ENCODE measurements at places on chromosomes 12 and 14.

- DNase-seq = no peak
These were observed 43.7 kb downstream of the HELB start for GRCh38 chr12:66345956-66346355.

DNA sequence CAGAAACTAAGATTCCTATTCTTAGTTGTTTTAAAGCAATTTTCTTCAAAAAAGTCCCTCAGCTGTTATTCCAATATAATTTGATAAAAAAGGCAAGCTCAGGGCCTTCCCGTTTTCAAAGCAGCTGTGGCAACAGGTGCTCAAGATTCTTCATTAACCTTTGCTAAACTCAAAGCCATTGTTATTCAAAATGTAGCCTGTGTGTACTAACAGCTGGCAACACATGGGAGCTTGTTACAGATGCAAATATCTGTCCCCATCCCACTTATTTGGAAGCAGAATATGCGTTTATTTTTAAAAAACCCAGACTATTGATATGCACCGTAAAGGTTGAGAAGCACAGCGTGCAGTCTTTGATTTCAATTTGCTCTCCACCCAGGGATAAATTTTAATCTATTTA is 210.4 kb upstream of the SYT10 start:
- no peak for DNase-seq

- no peak for DNase-seq
These were observed 1400.0 kb upstream of the FLRT2 start for GRCh38 chr14:84129941-84130340.

DNA sequence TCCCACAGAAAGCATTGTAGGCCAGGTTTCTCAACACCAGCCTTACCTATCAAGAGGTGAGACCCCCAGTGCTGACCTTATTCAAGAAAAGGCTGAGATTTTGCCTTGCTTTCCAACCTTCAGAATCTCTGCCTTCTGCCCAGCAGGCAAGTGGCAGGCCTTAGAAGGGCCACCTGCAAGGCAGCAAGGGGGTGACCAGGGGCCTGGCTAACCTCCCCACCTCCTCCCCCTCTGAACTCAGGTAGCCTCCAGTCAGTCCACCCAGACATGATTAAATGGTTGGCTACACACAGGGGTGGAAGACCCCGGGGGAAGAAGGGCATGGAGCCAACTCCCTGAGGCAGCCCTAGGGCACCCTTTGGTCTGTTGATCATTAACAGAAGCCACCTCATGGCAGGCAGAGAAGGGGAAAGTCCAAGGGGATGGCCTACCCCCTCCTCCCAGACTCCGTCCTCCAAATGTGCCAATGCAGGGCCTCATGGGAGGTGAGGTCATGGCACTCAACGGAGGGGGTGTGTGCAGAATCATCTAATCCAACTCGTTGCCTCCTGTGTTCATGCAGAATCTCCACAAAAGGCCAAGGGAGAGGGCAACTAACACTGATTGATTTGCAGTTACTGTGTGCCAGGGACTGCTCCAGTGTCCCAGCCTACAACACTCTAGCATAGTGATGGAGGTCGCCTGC is 8.5 kb downstream of the ZFP36L1 start:
- DNase-seq = peak; percentile 74

DNA sequence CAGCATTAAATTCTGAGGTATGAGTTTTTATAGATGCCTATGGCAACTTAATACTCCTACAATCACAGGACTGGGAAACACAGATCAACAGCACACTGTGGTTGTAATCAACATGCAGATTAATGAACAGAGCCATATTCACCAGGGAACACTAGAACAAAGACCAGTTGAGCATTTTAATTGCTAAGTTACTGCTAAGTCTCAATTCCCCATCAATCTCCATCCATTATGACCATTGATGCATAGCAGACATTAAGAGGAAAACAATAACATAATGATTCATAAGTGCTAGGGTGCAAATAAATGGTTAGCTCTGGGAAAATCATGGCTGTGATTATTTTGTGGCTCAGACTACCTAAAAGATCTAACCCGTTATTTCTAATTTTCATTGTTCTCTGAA is 505.6 kb downstream of the TRHDE start:
- DNase-seq = no peak

- DNase-seq = no peak
These were observed 49.9 kb upstream of the OR4E1 start for GRCh38 chr14:21723431-21724045.

GRCh38 chr12:57300961-57301584 is 50.1 kb upstream of the STAC3 start:
- no peak for DNase-seq

DNA sequence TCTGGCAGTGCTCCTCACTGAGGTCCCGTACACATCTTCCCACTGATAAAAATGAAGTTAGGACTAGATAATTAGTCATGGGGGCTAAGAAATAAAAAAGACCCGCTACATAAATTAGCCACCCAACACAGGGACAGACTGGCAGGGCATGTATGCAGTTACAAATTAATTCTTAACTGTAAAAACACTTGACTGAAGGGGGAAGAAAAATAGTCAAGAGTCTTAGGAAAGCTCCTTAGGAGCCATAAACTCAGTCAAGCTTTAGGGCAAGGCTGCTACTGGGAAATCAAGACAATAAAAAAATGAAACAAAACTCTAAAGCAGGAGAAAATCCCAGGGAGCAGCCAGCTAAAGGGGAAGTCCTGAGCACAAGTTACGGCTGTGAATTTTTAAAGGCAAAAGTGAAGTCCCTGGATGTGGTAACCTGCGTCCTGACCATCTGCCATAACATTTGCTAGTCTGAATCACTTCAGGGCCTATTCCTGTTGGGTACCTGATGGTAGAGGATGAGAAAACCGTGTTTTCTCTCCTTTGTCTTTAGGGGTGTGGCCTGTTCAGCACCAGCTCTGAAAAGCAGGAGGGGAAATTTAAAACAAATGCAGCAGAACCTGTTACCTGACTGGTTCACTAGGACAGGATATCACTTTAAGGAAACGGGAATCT is 7.5 kb upstream of the NPFF start:
- no peak for DNase-seq

DNA sequence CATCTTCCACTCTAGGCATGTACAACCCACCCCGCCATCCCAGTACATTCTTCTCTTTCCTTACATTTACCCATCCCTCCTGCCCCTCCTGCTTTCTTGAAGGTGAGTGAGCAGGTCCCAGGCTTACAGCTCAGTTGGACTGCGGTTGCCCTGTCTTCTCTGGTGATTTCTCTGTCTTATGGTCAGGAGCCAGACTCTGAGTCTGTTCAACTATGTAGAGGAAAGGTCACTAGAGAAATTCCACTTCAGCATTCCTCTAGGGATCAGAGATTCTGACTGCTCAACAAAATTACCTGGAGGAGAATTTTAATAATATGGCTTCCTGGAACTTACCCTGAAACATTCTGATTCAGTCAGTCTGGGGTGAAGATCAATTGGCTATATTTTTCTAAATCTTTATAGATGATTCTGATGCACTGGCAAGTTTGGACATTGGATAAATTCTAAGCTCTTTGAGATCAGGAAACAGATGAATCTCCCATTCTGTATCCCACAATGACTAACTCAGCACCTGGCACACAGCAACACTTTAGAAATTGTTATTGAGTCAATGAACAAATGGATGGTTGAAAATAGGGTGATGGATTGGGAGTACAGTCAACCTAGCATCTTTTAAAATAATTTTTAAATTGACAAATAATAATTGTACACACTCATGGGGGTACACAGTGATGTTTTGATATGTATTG is 128.6 kb upstream of the HIF1A start:
- DNase-seq = no peak

- DNase-seq = no peak
These were observed at the start of gene NELL2 for GRCh38 chr12:44875954-44876543. Gene NELL2 (minus strand): TSS chr12:44876315. CDS start chr12:44875869, 446 bp downstream.

DNA sequence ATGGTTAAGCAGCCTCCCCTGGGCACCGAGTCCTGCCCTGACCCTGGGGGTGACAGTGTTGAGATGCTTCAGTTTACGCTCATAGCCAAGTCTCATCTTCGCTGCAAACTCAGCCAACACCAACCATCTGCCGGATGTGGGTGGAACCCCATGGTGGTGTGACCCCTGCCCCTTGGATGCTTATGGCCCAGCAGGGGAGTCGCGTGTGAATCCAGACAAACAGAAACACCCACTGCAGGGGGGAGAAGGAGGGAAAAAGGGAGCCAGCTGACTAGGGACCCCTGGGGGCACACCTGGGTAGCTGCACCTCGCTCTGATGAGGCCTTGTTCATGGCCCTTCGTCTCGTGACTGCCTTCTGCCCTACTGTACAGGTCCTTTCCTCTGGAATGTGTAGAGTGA is 23.8 kb downstream of the AACS start:
- DNase-seq = no peak

GRCh38 chr14:59020382-59020781 is 168.1 kb upstream of the DAAM1 start:
- no peak for DNase-seq

- DNase-seq = no peak
These were observed 7.3 kb downstream of the C2CD5 start for GRCh38 chr12:22536971-22537544.

DNA sequence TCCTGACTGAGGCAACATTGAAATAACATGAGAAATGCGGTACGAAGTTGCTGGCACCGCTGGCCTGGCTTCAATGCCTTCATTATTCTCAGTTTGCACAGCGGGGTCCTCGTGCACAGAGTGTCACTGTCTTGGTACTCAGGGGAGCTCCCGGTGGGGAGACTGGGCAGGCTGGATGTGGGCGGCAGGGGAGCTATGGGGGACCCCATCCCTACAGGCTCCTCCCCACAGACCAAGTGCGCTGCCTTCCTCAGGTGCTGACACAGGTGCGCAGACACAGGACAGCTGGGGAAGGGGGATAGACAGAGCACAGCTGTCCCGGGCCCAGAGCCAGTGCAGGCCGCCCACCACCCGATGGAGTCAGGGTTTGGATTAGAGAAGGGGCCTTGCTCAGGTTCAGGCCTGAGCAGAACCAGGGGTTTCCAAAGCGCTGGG is 270.1 kb downstream of the ADGRD1 start:
- no peak for DNase-seq

DNA sequence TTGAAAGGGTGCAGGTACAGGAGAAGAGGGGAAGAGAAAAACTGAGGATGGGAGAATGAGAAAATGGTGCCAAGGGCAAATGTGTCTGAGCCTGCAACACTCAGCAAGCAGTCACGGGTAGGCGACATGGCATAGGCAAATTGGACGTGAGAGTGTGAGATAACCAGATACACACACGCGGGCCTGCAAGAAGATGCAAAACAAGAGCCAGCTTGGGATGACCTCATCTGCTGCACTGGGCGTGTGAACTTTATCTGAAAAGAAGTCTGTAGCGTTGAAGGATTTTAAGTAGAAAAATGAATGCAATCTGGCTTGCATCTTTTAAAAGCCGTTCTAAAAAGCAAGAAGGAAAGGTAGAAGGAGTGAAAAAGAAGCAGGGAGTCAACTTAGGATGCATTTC is 160.4 kb downstream of the NTF3 start:
- DNase-seq = no peak

DNA sequence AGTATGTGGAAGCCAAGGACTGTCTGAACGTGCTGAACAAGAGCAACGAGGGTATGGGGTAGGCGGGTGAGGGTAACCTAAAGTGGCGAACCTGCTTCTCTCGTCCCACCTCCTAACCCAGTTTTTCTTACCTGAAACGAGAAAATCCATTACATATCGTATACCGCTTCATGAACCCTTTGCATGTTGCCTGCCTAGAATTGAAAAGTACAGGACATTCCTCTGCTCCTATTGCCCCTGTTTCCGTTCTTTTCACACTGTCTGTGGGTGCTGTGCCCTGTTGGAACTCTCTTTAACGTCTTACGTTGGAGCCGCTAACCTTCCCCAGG is 513 bp downstream of the PFDN5 start:
- DNase-seq = no peak

GRCh38 chr14:94049625-94050023 is 23.5 kb downstream of the OTUB2 start:
- DNase-seq = peak; percentile 29

GRCh38 chr14:24372701-24373416 is 4.9 kb downstream of the NFATC4 start:
- no peak for DNase-seq

DNA sequence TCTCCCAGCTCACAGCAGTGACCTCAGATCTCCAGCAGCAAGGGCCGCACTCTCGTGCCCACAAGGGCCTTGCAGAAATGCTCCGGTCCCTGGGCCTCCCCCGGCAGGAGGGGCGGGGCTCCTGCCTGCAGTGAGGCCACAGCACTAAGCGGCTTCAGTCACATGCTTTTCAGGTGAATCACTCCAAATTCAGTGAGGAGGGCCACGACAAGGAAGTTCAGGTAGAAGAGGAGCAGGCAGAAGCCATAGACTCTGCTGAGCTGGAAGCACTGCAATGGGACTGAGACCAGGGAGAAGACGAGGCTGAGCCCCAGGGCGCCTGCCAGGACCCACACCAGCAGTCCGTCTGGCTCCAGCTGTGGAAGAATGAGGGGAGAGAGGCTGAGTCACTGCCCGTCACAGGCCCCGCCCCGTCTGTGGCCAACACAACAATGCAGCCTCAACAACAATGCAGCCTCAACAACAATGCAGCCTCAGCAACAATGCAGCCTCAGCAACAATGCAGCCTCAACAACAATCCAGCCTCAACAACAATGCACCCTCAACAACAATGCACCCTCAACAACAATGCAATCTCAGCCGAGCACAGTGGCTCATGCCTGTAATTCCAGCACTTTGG is 35.2 kb downstream of the SLC8B1 start:
- DNase-seq = peak; percentile 86

GRCh38 chr12:13375583-13376345 is 179.2 kb downstream of the EMP1 start:
- DNase-seq = no peak

- no peak for DNase-seq
These were observed 14.2 kb downstream of the FAIM2 start for GRCh38 chr12:49889361-49890095.

- no peak for DNase-seq
These were observed 171.1 kb downstream of the DACT1 start for GRCh38 chr14:58808828-58809227.

DNA sequence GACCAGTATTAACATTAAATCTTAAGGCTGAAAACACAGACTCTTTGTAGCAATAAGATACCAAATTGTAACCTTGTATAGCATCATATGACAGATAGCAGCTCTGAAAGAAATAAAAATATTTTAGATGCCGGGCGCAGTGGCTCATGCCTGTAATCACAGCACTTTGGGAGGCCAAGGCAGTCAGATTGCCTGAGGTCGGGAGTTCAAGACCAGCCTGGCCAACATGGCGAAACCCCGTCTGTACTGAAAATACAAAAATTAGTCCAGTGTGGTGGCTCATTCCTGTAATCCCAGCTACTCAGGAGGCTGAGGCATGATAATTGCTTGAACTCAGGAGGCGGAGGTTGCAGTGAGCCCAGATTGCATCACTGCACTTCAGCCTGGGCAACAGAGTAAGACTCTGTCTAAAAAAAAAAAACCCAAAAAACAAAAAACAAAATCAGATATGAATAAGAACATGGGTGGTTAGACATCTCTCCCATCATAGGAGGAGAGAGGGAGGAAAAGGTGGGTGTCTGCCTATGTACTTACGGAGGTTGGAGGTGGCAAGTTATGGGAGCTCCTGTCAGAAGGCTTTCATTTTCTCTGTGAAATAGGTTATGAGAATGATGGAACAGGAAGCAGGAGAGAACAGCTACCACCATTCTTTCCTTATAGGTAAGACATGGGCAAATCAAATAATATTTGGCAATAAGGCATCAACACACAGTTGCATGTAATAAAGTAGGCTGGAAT is 7.6 kb upstream of the HEBP1 start:
- DNase-seq = no peak
